ENCODE measurements at places on chromosomes 13 and 19. TPM values are rescaled to one million over a fixed set of nuclear protein-coding genes. Genes with fewer than 3 reads are reported as not detected.

- DNase-seq = no peak
Measured at GRCh38 chr19:8515317-8515716, 1.4 kb upstream of the ZNF414 start.

PEAK3 gene
- total RNA-seq = not detected

DNA sequence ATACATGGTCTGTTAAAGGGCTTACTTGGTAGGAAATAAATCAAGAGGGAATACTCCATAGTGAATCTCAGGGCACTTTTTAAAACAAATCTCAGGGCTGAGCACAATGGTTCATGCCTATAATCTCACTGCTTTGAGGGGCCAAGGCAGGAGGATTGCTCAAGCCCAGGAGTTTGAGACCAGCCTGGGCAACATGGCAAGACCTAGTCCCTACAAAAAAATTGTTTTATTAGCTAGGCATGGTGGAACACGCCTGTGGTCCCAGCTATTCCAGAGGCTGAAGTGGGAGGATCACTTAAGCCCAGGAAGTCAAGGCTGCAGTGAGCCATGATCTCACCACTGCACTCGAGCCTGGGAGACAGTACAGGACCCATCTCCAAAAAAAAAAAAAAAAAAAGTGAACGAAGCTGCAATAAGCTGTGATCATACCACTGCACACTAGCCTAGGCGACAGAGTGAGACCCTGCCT lies 25.2 kb downstream of the ABCC4 start:
- DNase-seq = no peak

DNA sequence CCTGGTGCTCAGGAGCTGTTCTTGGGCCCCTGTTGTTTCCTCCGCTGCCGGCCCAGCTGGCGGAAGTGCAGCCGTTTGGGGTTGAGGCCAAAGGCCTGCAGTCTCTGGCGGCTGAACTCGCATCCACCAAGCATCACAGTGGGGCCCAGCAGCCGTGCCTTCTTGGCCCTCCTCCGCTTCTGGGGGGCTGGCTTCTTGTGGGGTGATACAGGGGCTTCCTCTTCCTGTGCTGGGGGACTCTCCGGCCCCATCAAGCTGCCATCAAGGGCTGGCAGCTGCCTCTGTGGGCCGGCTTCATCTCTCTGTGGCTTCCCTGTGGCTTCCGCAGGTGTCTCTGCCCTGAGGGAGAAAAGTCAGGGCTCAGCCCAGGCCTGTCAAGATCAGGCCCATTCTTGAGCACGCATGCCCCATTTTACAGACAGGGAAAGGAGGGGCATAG lies 10.3 kb downstream of the ATG4D start:
- DNase-seq = no peak

- no peak for DNase-seq
Measured at GRCh38 chr19:2754659-2755447, 15.0 kb upstream of the SLC39A3 start.

DNA sequence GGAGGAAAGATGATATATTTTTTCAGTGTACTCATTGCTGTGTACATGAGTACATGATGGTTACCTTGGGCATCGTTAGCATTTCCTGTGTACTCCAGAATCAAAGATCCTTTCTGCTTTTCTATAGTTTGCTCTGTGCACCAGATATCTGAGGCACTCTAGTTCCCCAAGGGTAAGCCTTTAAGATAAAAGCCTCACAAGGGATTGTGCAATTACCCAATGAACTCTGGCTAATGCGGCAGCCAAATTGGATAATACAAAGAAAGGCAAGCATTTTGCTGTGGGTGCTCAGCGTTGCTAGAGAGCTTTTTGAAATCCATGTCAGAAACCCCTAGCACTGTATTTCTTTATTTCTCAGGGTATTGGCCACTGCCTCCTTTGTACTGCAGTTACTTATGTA lies 2.9 kb downstream of the CYSLTR2 start:
- DNase-seq = no peak

- DNase-seq = no peak
Measured at GRCh38 chr19:8075158-8076074, 22.9 kb downstream of the CCL25 start.

FFAR1 gene
- total RNA-seq = not detected

ZNF417 gene
- 7.4 TPM for total RNA-seq
